Stomach (tissue), 19 donors: ENCODE measurements at places on chromosomes 4 and X. TPM values are rescaled to one million over a fixed set of nuclear protein-coding genes. Genes with fewer than 3 reads are reported as not detected.
A peak's percentile ranks its signal among the peaks of the same experiment; 100 is the strongest.

DNA sequence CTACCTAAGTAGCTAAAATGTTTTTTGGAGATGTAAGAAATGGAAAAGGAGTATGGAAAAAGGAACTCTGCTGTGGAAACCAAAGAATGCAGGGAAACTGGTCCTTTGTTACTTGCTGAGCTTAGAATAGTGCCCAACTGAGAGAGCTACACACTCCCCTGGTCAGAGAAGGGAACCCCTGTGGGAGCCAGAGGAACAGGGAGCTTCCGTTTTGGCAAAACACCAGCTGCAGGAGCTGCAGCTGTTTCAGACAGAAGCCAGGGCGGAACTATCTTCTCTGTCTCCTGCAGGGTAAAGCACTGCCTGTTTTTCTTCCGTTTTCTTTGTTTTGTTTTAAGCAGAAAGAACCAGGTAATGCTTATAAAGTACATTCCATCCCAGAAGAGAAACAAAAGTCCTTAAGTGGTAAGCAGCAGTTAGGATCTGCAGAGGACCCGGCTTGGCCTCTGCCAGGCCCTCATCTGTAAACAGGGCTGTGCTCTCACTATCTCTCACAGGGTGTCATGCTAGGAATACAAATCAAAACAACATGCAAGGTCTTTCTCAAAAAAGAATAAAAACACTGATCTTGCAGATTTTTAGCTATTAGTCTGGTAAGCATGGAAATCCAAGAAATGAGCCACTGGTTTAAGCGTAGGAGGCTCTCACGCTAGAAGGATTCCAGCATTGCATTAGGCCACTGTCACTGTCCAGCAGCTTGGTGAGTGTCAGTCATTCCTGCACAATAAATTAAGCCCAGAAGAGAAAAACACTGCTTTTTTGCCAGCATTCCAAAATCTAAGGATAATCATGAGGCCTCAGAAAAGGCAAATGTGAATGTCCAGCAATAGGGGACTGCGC is 76.1 kb downstream of the CHST7 start:
- DNase-seq, result peak; percentile 28
- H3K4me1 ChIP-seq, result no peaks in the 10 kb centered on the region
- no peak overlapping the region for H3K4me3 ChIP-seq
- H3K27me3 ChIP-seq, result no peaks in the 10 kb centered on the region
- H3K27ac ChIP-seq, result no peak overlapping the region

- DNase-seq, result no peak
- no peaks in the 10 kb centered on the region for H3K27me3 ChIP-seq
- H3K27ac ChIP-seq, result no peak overlapping the region
- H3K4me1 ChIP-seq, result no peaks in the 10 kb centered on the region
- no peak overlapping the region for H3K4me3 ChIP-seq
- H3K36me3 ChIP-seq, result no peaks in the 10 kb centered on the region
Observed at GRCh38 chrX:114450911-114451310, 133.0 kb upstream of the HTR2C start.

DNA sequence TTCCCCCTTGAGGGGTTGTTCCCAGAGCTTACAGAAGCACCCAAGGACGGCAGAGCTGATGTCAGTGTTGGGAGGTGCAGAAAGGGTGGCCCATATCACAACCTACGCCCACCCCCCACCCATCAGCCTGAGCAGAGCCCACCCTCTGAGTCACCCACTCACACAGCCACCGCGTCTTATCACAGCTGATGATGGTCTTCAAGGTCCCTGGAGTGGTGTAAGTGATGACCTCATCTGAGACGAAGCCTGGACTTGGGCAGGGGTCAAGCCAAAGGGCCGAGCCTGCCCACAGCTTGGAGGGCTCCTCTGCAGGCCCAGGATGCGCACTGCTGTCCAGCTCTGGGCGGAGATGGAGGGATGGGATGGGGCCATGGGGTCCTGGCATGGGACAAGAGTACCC is 3.0 kb upstream of the HTRA3 start:
- H3K27ac ChIP-seq, result no peak overlapping the region
- no peaks in the 10 kb centered on the region for H3K27me3 ChIP-seq
- DNase-seq, result no peak
- H3K36me3 ChIP-seq, result no peaks in the 10 kb centered on the region
- peaks cover 26% of the 10 kb centered on the region for H3K4me1 ChIP-seq
- H3K4me3 ChIP-seq, result no peak overlapping the region

The MSN gene
- total RNA-seq, result 64.0 TPM

DNA sequence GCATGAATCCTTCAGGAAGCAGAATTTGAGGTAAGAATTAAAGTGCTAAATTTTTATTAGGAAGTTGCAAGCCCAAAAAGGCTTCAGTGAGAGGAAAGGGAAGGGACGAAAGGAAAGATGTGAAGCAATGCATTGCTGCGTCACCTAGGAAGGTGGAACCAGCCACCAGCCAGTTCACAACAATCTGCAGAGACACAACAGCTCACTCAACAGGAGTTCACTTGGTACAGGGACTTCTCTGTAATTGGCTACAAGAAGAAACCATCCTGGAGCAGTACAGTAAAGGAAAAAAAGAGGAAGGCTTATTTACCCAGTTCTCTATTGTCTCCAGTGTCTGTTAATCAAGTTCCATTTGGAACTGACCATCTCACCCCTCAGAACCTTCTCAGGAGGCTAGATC is 157.6 kb downstream of the HNRNPD start:
- no peak overlapping the region for H3K4me3 ChIP-seq
- DNase-seq, result no peak
- no peak overlapping the region for H3K27ac ChIP-seq
- H3K36me3 ChIP-seq, result no peaks in the 10 kb centered on the region
- H3K27me3 ChIP-seq, result no peaks in the 10 kb centered on the region

- no peak overlapping the region for H3K4me3 ChIP-seq
- no peaks in the 10 kb centered on the region for H3K4me1 ChIP-seq
- no peaks in the 10 kb centered on the region for H3K27me3 ChIP-seq
- no peak overlapping the region for H3K27ac ChIP-seq
Observed at GRCh38 chr4:177489471-177490246, 47.4 kb upstream of the AGA start.

DNA sequence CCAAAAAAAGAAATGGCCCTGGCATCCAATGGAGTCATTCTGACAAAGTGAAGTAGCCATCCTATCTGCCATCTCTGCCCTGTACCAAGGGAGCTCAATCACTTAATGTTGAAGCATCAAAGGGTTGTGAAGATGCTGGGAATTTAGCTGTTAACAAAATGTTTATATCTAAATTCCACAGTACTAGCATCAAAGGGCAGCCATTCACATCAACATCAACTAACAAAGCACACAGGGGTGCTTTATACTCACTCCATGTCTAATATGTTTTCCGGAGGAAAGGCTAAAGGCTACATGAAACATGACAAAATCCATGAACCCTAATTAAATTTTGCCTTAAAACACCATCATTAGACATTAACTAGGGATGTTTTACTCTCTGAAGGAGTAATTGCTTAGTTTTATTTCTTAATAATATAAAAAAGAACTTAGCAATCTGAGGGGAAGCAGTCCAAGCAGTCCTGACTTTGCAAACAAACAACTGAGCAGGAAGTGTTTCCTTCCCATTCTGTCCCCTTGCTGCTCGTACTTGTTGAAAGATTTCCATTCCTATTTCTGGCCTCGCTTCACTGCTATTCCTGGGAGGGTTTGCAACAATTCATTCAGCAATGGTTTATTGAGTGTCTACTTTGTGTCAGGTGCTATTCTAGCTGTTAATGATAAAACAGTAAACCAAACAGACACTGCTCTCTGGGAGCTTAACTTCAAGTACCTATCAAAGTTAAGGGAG is 208.6 kb upstream of the SLC7A11 start:
- DNase-seq, result peak; percentile 6
- H3K27me3 ChIP-seq, result no peaks in the 10 kb centered on the region
- no peaks in the 10 kb centered on the region for H3K36me3 ChIP-seq
- no peak overlapping the region for H3K4me3 ChIP-seq

GRCh38 chrX:47176101-47176740 is 17.4 kb upstream of the UBA1 start:
- peaks cover 100% of the 10 kb centered on the region for H3K36me3 ChIP-seq
- H3K27me3 ChIP-seq, result no peaks in the 10 kb centered on the region
- DNase-seq, result no peak
- H3K4me3 ChIP-seq, result no peak overlapping the region

DNA sequence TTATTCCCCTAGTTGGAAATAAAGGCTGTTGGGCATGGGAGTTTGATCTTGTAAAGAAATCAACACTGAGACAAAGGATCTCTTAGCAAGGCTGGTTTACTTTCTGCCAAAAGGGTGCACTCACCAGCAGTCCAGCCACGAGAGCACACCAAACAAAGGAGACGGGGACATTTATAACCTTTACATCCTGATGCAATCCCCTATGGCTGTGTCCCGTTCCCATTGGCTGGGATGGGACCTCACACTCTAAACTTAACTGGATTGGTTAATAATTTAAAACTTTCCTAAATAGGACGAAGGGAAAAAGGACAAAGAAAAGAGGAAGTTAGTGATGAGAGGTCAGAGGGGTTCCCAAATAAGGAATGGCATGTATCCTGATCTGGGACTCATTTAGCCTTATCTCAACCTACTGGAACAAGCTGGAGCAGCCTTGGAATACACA is 17.9 kb downstream of the METAP1 start:
- peaks cover 13% of the 10 kb centered on the region for H3K4me1 ChIP-seq
- no peak overlapping the region for H3K4me3 ChIP-seq
- no peaks in the 10 kb centered on the region for H3K27me3 ChIP-seq
- no peak overlapping the region for H3K27ac ChIP-seq
- DNase-seq, result no peak

DNA sequence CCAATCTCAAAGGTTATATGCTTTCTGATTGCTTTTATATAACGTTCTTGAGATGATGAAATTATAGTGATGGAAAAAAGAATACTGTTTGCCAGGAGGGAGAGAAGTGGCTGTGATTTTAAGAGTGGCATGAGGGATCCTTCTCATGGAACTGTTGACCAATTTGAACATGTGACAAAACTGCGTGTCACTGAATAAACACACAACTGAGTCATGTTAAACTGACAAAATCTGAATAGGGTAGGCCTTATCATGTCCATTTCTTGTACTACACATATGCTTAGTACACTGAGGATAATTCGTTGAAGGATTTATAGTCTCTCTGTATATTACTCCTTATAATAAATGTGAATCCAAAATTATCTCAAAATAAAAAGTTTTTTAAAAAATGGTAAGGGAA is 22.2 kb upstream of the HSPA4L start:
- no peaks in the 10 kb centered on the region for H3K27me3 ChIP-seq
- no peaks in the 10 kb centered on the region for H3K4me1 ChIP-seq
- no peak overlapping the region for H3K27ac ChIP-seq
- H3K4me3 ChIP-seq, result no peak overlapping the region

The PASD1 gene
- not detected for total RNA-seq

DNA sequence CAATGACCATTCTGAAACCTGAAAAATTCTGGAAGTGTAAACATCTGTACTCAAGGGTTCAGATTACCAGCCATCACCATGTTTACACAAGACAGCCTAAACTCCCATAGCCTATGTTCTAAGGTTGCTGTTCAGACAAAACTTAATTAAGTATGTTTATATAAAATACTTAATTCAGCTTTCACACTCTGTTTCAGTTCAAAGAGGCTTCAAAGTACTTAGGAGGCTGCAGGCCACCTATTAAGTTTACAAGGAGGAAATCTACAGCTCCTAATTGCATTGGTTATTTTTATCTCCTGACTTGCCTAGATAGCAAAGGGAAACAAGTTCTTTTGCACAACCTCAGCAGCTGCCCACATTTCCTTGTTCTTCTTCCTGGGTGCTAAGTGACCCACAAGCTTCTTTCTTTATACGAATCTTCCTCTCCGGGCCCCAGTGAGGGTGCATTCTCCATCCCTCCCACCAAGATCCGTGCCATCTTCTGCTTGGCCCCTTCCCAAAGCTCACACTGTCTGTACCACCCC is 2.0 kb downstream of the GAK start:
- peaks cover 53% of the 10 kb centered on the region for H3K4me1 ChIP-seq
- H3K27ac ChIP-seq, result peak overlapping the region; percentile 98
- H3K4me3 ChIP-seq, result peak overlapping the region; percentile 98
- peaks cover 10% of the 10 kb centered on the region for H3K36me3 ChIP-seq

DNA sequence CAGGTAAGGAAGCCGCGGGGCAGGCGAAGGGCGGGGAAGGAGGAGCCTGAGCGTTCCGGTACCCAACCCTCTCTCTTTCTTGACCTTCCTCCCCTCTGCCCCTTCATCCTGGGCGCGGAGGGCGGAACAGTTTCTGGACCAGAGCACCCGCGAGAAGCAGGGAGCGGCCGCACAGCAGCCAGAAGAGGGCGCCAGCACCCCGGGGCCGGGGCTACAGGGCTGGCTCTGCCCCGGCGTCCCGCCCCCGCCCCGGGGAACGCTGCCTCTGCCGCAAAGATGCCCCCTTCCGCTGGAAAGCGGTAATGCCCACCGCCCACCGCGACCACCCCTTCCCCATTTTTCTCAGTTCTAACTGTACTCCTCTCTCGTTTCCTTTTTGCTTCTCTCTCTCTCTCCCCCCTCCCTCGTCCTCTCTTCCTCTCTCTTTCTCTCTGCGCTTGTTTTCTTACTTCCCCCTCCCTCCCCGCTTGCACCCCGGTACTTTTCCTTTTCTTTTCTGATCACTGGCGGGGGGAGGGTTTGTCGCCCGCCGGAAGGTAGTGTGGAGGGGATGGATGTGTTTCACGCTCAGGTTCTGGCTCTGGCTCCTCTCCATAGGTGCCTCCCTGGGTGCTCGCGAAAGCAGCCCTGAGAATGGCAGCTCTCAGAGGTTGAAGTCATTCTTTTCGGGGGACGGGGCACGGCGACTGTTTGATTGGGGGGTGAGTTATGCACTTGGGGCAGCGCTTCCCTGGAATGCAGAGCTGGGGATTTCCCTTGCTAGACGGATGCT is 13.1 kb upstream of the PRDM8 start:
- peak overlapping the region; percentile 86 for H3K27ac ChIP-seq
- peak; percentile 94 for DNase-seq
- H3K36me3 ChIP-seq, result no peaks in the 10 kb centered on the region
- H3K4me3 ChIP-seq, result peak overlapping the region; percentile 72
- H3K4me1 ChIP-seq, result peaks cover 51% of the 10 kb centered on the region

DNA sequence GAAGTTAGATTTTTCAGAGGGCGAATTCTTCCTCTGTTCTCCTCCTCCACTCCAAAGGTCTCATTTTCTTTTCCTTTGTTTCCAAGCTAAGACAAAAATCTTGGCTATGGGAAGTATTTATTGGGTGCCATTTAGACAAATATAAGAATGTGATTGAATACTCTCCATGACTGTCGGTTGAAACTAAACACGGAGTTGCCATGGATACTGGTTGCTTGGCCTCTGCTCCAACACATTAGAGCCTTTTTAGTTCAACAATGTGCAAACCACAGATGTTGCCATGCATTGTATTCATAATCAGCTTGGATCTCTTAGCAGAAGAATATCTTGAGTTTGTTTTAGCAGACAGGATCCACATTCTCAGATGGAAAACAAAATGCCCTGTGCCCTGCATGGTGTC is 366.5 kb upstream of the LCORL start:
- H3K27ac ChIP-seq, result no peak overlapping the region
- H3K36me3 ChIP-seq, result no peaks in the 10 kb centered on the region
- no peaks in the 10 kb centered on the region for H3K27me3 ChIP-seq
- no peak overlapping the region for H3K4me3 ChIP-seq

- peaks cover 7% of the 10 kb centered on the region for H3K4me1 ChIP-seq
- peak overlapping the region; percentile 49 for H3K27ac ChIP-seq
- no peaks in the 10 kb centered on the region for H3K36me3 ChIP-seq
- H3K27me3 ChIP-seq, result no peaks in the 10 kb centered on the region
- no peak overlapping the region for H3K4me3 ChIP-seq
Observed at GRCh38 chr4:139873111-139873860, 207.7 kb downstream of the MGST2 start.
